Anterior cingulate cortex (tissue), 58 donors: ENCODE measurements at places on chromosomes 16 and 17.

DNA sequence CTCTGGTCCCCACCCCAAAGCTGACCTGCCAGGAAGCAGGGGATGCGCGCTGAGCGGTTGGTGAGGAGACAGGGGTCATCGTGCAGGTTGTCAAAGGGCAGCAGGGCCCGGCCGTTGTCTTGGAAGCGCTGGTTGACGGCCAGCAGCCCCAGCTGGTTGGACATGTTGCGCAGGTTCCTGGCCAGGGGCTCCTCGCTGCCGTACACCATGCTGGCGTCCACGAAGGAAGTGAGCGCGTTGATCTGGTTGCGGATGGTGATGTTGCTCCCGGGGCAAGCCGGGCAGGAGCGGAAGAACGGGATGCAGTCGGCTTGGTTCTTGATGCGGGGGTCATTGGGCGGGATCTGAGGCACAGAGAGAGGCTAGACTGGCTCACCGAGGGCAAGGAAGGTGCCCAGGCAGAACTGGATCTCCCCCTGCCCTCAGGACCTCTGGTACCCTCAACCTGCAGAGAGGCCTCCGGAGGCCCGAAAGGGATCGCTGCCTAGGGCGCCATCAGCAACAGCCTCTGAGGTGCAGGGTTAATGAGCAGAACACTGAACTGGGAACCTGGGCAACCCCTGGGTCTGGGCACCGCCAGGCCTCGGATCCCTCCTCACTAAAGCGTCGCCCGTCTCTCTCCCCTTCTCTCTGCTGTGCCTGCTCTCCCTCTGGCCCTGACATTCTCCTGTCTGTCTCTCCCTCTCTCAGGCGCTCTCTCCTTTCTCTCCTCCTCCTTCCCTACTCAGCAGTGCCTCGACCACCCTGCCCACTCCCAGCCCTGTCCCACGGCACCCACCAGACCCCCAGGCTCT lies 2.7 kb downstream of the MPO start:
- no peak for DNase-seq

DNA sequence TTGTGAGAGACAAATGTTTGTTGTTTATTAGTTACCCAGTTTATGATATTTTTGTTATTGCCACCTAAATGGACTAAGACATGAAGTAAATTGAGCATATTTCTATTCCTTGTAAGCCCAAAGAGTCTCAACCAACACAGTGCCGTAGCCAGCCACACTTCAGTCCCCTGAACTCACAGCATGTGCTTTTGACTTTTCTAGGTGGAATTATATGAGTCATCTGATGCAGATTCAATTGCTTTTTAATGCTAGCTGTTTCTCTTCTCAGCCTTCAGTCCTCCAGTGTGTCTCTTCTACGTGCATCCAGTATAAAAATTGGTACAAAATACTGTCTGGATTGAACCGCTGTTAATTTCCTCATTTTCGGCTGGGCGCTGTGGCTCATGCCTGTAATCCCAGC lies 39.0 kb downstream of the IQCK start:
- no peak for DNase-seq

DNA sequence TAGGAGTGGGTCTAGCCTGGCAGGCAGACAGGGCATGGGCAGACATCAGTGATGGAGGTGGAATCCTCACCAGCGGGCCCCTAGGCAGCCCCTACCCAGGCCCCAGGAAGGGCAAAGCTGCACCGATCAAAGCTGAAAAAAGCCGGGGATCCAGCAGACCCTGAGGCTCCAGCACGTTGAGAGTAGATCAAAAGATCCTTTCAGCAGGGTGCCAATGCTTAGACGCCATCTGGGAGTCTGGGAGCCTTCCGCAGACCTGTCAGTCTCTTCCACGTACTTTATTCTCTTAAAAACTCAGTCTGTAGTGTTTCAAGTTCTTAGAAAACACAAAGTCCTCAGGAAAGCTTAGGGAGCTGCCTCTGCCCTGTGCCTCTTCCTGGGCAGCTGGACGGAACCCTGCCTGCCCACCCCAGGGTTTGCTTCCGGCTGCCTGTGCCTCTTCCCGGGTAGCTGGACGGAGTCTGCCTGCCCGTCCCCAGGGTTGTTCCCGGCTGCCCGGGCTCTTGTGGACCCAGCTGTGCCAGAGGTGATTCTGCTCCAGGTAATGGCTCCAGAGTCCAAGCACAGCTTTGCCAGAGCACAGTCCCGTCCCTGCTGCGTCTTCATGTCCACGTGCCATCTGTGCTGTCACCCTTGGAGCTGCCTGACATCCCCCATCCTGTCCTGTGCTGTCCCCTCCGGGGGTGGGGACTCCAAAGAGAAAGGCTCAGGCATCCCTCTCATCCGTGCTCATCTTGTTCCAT lies 50.8 kb upstream of the PVALEF start:
- no peak for DNase-seq

DNA sequence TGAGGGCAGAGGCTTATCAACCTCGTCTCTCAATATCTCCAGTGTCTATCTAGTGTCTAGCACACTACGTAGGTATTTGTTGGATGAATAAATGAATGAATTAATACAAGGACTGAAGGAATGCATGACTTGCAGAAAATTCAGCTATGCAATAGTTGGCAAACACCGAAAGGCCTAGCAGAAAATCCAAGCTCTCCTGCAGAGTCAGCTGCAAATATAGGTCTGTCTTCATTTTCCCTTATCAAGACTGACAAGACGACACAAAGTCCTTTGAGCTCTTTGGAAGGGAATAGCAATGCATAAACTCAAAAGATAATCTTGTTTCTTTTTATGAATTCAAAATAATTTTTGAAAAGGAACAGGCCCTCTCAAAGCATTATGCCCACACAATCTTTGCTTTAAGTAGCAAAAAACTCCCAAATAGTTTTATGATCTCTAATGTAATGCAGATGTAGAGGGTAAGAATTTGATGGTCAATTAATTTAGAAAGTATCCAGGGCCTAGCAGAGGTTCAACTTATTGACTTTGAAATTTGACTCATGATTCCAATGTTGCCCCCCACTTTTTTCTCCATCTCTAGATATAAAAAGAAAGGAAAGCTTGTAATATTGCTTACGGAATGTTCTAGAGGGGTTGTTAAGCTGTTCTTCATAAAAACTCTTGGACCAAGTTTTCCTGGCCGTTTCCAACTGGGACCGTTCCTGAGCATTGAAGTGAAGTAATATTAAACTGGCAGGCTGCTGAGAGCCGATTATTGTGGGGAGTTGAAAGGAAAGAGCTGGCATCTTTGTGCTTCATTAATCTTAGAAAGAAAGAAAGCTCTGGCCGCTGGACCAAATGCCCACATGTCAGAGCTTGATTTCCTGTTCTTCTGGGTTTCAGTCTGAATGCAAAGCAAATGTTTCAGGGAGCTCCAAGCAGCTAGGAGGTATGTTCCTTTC lies 227.3 kb downstream of the HS3ST3A1 start:
- DNase-seq, result peak; percentile 42

GRCh38 chr17:78223061-78223460 lies 8.4 kb upstream of the TMEM235 start:
- DNase-seq, result no peak
